Activated T-helper 2 cell treated with anti-CD3 and anti-CD28 coated beads, Interferon-gamma antibody, Interleukin-2, Interleukin-4, amounts not matched to agents 10 μg/mL and 5 μg/mL and 100 μg/mL, durations not matched to agents 14 hours and 24 hours and 36 hours (primary cell): ENCODE measurements at places on chromosomes 6 and 20. TPM values are rescaled to one million over a fixed set of nuclear protein-coding genes. Genes with fewer than 3 reads are reported as not detected.

DNA sequence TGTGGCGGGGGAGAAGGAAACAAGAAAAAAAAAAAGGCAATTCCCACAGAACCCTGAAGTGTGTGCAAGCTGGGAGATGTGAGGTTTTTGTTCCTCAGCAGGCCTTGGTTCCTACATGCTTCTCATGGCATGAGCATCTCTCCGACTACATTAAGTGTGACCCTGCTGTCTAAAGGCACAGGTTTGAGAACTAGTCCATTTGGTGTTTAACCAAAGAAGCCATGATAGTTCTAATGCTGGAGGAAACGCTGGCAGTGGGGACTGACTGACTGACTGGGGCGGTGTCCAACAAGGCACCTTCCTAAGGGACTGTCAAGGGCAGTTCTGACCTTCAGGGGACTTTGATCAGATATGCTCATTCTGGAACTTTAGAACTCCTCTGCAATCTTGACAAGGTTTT lies 3.8 kb downstream of the TXNDC5 start:
- no peak for DNase-seq

The ULBP2 gene
- 0.14 and 0.18 TPM in 2 replicates for total RNA-seq

The CCN6 gene
- total RNA-seq, result 0.34 TPM in 1 of 2 replicates, not detected in the other

GRCh38 chr6:71454056-71454455 lies 165.4 kb downstream of the OGFRL1 start:
- DNase-seq, result no peak

- DNase-seq, result no peak
Observed at GRCh38 chr20:37735541-37735940, 41.7 kb downstream of the CTNNBL1 start.
